Stimulated activated CD4-positive, alpha-beta T cell treated with anti-CD3 and anti-CD28 coated beads, Interleukin-15, amount 100 ng/mL, for 24 hours (primary cell): ENCODE measurements at places on chromosomes 16 and 17.

- DNase-seq, result peak; percentile 65
These were observed 8.0 kb upstream of the SLC35B1 start for GRCh38 chr17:49715717-49716279.

- DNase-seq, result no peak
These were observed 18.9 kb downstream of the CLTC start for GRCh38 chr17:59638553-59638952.

- no peak for DNase-seq
These were observed 4.4 kb downstream of the NECAB2 start for GRCh38 chr16:83972256-83973008.

DNA sequence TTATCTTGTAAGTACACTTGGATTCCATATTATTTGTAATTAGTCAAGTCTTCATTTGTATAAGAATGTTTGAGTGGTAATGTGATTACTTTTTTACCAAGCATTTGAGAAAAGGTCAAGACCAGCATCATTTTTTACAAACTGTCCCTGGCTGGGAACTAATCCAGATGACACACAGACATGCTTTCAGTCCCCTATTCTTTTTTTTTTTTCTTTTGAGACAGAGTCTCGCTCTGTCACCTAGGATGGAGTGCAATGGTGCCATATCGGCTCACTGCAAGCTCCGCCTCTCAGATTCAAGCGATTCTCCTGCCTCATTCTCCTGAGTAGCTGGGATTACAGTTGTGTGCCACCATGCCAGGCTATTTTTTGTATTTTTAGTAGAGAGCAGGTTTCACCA lies 4.5 kb downstream of the DERL2 start:
- DNase-seq, result no peak

GRCh38 chr17:65394811-65395472 lies 166.5 kb downstream of the AXIN2 start:
- no peak for DNase-seq
